ENCODE measurements at places on chromosomes 4 and X.

GRCh38 chr4:8796096-8796495 lies 75.5 kb downstream of the HMX1 start:
- DNase-seq, result no peak

DNA sequence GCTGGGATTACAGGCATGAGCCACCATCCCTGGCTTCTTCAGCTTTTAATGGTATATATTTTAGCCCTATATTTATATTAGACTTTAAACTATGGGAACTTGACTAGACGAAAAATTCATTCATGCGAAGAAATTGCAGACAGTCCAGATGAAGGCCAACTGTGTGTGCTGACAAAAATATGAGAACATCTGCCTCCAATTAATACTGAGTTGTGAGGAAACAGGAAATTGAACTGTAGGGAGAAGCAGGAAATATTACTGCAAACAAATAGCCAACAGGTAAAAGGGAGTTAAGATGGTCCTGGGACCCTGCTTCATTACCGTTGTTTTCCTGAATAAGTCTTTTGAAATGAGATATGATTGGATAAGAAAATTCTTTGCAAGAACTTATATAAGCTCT lies 26.3 kb downstream of the MGARP start:
- no peak for DNase-seq

DNA sequence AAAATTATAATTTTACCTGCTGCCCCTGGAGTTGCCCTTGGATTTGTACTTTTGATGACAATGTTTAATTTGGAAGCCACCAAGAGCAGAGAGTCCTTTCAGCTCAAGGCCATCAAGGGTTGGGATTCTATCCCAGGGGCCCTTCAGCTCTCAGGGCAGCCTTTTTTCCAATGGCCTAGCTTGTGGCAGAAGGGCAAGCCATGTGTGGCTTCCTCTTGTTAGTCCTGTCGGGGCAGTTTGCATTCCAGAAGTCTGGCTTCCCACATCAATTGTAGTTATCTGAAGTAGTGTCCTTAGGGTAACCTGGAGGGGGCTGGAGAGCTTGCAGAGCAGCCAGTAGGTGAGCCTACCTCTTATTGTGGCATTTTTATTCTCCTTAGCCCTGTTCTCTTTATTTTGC lies 569.4 kb downstream of the TRAM1L1 start:
- DNase-seq, result no peak

GRCh38 chr4:7552466-7552865 lies 117.7 kb upstream of the PSAPL1 start:
- no peak for DNase-seq

GRCh38 chr4:163284304-163284703 lies 48.1 kb downstream of the NPY1R start:
- DNase-seq, result no peak

GRCh38 chr4:18593297-18594002 lies 571.9 kb upstream of the LCORL start:
- DNase-seq, result peak; percentile 24

DNA sequence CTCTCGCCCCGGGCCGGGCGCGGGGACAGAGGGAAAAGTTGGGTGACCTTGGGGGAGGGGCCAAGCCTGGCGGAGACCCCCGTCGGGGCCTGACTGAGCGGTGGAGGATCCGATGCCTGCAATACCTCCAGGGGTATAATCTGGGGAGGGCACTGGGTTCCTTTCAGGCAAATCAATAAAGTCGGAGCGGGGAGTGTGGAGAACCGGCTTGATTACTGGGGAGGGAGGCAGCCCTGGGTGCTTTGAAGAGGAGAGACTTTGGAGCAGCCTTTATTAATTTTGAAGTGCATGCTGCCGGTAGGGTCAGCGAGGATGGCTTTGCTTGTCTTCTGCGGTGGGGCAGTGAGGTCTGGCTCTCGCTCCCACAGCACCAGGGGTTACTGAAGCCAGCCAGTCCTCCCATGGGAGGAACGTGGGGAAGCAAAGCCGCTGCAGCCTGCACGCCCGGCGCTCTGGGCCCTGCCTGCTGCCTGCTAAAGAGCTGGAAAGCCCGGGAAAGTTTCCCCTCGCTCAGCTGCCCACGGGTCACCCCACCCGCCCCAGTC lies 403 bp upstream of the LGI2 start:
- no peak for DNase-seq

DNA sequence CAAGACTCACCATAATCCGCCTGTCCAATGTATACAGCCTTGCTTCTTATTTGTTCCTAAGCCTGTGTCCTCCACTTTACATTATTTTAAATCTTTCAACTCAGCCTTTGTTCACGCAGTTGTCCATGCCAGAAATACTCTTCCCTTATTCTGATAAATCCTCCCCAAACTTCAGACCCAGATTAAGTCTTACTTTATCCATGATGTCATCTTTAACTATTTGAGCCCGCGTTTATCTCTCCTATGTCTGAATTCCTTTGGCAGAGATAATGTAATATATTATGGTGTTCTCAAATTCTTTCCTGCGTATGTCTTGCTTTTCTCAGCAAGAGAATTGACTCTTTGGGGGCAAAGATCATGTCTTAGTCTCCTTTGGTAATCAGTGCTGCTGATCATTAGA lies 129.6 kb downstream of the LUZP4 start:
- no peak for DNase-seq

DNA sequence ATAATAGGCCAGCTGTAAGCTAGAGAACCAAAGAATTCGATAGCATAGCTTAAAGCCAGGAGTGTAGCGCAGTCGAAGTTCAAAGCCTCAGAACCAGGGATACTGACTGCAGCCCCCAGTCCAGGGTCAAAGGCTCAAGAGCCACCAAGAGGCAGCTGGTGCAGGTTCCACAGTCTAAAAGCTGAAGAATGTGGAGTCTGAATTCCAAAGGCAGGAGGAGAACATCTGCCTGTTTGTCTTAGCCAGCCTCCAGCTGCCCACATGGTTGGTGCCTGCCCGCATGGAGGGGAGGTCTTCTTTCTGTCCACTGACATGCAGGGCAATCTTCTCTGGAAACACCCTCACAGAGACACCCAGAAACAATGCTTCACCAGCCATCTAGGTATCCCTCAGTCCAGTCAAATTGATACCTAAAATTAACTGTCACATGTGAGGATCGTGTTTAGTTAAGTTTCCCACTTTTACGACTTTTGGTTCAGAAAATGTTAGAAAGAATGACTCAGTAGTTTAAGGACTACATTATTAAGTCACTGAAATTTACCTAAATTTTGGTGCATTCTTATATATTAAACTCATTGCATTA lies 52.8 kb upstream of the RHOH start:
- no peak for DNase-seq

DNA sequence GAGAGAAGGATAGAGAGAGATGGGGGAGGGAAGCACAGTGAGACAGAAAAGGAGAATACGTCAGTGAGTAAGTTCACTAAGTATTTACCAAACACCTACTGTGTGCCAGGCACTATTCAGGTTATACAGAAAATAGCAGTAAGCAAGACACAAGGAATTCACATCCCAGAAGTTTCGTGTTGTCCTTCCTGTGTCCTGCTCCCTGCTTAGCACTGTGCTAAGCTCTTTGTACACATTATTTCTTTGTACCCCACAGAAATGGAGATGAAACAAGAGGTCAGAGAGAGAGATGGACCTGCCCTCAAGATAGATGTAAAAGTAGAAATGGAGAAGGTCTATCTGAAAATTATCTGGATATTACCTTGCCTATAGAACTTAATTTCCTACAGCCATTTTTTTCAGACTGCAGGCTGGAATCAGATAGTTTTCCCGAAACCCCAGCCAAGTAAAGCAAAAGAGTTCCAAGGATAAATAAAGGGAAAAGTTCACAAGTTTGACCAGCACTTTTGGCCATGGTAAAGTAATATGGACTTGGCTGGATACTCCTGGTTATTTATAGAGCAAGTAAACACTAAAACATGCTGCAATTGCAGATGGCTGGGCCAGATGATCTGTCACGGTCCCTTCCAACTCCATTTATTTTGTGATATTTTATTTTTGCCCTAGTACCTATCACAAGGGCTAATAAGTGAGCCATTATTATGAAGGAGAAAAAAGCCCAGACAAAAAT lies 353.7 kb upstream of the SLC7A11 start:
- DNase-seq, result no peak

DNA sequence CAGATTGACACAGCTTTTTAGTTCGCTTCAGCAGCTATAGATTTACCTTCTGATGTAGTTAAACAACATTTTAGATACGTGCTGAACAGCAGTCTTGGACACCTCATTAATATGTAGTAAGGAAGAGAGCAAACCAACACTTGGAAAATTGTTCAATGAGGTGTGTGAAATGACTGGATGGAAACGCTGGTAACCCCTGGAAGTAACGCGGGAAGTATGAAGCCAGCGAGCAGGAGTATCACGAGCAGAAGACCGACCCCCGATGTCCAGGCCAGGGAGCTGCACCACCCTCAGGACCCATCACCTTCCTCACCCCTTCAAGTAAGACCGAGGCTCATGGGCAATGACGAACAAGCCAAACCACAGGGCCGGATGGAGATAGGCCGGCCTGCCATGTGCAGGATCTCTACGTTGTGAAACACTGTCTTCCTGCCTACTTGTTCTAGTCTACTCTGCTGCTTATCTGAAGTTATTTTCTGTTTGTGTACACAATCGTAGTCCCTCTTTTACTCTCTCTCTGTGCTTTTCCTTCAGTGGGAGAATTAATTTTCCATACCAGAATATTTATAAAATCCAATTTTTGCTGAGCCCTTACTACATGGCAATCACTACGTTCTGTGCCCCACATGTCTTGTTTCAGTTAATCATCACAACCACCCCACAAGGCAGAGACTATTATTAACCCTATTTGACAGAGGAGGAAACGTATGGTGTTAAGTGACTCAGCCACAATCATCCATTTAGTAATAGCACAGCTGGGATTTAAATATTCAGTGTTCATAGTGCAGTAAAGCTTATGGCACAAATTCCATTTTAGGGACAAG lies 221.7 kb downstream of the APBB2 start:
- no peak for DNase-seq

- no peak for DNase-seq
Measured at GRCh38 chr4:74431113-74431826, 13.7 kb upstream of the AREG start.

- no peak for DNase-seq
Measured at GRCh38 chrX:136689436-136689835, 41.5 kb downstream of the CD40LG start.

DNA sequence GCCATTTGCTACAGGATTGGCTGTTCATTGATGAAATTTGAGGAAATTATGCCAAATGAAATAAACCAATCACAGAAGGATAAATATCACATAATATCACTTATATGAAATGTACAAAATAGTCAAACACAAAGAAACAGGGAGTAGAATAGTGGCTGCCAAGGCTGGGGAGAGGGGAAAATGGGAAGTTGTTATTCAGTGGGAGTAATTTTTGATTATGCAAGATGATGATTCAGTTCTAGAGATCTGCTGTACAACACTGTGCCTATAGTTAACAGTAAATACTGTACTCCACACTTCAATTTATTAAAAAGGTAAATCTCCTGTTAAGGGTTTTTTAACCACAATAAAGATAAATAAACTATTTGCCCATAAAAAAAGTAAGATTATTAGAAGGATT lies 101.1 kb downstream of the TMA16 start:
- no peak for DNase-seq

GRCh38 chrX:4805502-4805901 lies 1092.1 kb upstream of the PRKX start:
- DNase-seq, result no peak

DNA sequence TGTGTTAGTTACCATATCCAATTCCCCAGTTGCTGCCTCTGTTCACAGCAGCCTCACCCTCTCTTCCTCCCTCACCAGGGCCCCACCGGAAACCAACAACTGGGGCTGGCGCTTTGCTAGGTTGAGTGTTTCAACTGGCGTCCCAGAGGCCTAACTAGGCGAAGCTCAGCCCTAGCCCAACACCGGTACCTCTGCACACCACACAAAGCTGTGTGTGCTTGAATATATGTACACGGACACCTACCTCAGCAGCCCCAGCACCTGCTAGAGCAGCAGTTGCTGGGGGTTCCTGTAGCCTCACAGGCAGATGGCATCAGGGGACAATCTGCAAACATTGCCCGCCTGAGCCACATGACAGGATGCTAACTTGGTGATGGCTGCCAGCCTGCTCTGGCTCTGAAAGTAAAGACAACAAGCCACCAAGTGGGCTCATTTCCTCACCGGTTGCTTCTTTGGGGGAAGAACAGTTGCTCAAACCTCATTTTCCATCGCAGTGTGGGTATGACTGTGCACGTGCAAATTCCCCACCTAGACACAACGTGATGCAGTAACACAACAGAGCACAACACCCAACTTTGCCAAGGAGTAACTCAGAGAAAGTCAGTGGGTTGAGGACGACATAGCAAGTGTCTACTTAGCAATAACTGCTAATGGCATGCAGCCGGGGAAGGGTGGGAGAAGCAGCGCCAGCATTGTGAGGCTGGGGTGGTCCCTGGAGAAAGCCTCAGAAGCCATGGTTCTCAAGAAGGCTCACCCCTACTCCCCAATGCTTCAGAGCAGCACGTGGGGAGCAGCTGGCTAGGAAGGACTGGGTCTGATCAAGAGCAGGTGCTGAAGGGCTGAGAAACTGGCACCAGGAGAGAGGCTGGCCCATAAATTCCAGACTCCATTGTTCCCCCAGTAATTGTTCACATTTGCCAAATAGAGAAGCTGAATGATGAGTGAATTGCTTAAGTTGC lies 139.5 kb downstream of the SH3KBP1 start:
- no peak for DNase-seq

DNA sequence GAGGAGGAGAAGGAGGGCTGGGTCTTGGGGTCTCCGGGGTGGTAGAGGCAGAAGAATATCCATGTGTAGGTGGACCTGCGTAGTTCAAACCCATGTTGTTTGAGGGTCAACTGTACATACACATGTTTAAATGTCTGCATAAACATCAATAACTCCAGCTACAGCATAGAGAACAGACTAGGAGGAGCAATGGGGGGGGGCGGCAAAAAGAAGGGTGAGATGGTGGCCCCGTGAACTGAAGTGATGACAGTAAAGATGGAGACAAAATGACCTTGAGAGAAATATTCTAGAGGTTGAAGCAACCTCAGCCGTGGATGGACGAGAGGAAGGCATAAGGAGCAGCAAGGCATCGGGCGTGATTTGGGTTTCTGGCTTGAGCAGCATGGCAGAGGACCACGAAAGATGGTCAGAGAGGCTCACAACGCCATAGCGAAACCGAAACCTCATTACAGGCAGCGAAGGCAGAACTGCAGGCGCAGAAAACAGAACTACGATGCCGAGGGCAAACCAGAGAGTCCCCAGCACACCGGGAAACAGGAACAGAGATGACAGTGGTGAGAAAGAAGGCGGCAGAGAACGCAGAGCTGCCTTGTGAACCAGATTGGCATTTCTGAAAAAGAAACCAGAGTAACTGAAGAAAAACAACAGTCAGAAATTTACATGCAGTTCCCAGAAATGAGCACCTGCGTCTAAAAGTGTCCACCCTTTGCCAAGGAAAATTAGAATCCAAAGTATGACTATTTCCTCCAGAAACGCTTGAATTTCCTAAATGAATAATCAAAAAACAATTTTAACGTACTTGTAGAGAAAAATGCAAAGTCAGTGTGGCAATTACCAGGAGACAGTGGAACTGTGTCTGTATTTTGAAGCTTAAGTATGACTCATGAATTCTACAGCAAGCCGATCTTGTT lies 50.3 kb upstream of the ENPP6 start:
- peak; percentile 30 for DNase-seq

DNA sequence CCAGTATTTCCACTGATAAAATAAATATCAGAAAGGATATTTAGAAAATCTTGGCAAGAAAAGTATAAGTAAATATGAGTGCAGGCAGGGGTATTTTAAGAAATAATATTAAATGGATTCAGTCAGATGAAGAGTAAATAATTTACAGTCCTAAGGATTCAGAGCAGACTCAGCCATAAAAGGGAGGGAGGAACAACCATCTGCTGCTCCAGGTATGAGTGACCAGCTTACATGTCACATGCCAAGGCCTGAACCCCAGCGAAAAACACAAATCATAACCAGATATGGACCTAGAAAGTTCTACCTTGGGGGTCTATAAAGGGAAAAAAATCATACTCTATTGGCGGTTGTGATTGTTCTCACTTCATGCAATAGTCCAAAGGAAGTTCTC lies 166.8 kb downstream of the COL4A6 start:
- DNase-seq, result no peak
